Bladder microvascular endothelial cell (primary cell): ENCODE measurements at places on chromosomes 3 and 15. TPM values are rescaled to one million over a fixed set of nuclear protein-coding genes. Genes with fewer than 3 reads are reported as not detected.

Gene SKIC8
- 66.5 and 73.3 TPM in 2 replicates for total RNA-seq

Gene LMAN1L
- 0.13 TPM in 1 of 2 replicates, not detected in the other for total RNA-seq

Gene LARP6
- total RNA-seq: 7.1 and 12.6 TPM in 2 replicates

Gene SATB1
- 8.4 and 11.5 TPM in 2 replicates for total RNA-seq

Gene GOLGA8T
- total RNA-seq: 0.13 TPM in 1 of 2 replicates, not detected in the other

Gene ITPKA
- total RNA-seq: 0.16 and 0.57 TPM in 2 replicates

Gene ZNF502
- total RNA-seq: 2.3 and 4.8 TPM in 2 replicates

Gene CAPN7
- 15.4 and 30.1 TPM in 2 replicates for total RNA-seq

Gene GPR87
- 0.49 TPM in 1 of 2 replicates, not detected in the other for total RNA-seq

Gene CNTN4
- 0.19 TPM in 1 of 2 replicates, not detected in the other for total RNA-seq

Gene PRSS50
- total RNA-seq: not detected in 2 replicates

Gene IL17RE
- 0.19 and 0.49 TPM in 2 replicates for total RNA-seq

Gene UBE2E1
- 80.1 and 114 TPM in 2 replicates for total RNA-seq

Gene RSL24D1
- total RNA-seq: 45.0 and 55.3 TPM in 2 replicates

Gene TMC3
- total RNA-seq: not detected in 2 replicates

Gene NEO1
- total RNA-seq: 0.49 and 6.9 TPM in 2 replicates

Gene LTK
- total RNA-seq: under 0.01 and 0.06 TPM in 2 replicates

Gene ATP13A4
- total RNA-seq: 0.13 TPM in 1 of 2 replicates, not detected in the other

Gene PLSCR2
- 0.31 TPM in 1 of 2 replicates, not detected in the other for total RNA-seq

Gene SLC22A14
- total RNA-seq: under 0.01 and 0.31 TPM in 2 replicates

Gene HTR3E
- not detected in 2 replicates for total RNA-seq

Gene MKRN3
- total RNA-seq: not detected in 2 replicates

Gene SYNPR
- total RNA-seq: not detected in 2 replicates

Gene SH2D7
- total RNA-seq: not detected in 2 replicates

Gene CCDC54
- total RNA-seq: not detected in 2 replicates

Gene C3orf52
- total RNA-seq: 0.32 and 11.1 TPM in 2 replicates

Gene AMT
- total RNA-seq: 0.65 and 1.4 TPM in 2 replicates

Gene UBP1
- 34.3 and 75.9 TPM in 2 replicates for total RNA-seq

Gene MPI
- total RNA-seq: 22.3 and 54.6 TPM in 2 replicates

Gene SLC51B
- not detected in 2 replicates for total RNA-seq

Gene PLOD2
- total RNA-seq: 69.6 and 223 TPM in 2 replicates

Gene CILP
- not detected in 2 replicates for total RNA-seq

Gene SUSD5
- 3.6 and 9.3 TPM in 2 replicates for total RNA-seq

Gene CIB1
- 29.0 and 29.9 TPM in 2 replicates for total RNA-seq

Gene ZNF710
- total RNA-seq: 6.6 and 12.0 TPM in 2 replicates

Gene DHX36
- 23.6 and 58.4 TPM in 2 replicates for total RNA-seq

Gene CFAP92
- 0.16 and 0.69 TPM in 2 replicates for total RNA-seq

Gene IRAK2
- 22.5 and 44.3 TPM in 2 replicates for total RNA-seq

Gene ANKRD63
- not detected in 2 replicates for total RNA-seq

Gene LRRC31
- not detected in 2 replicates for total RNA-seq

Gene DLL4
- total RNA-seq: 47.4 and 116 TPM in 2 replicates

Gene FBXW12
- not detected in 2 replicates for total RNA-seq

Gene ACTRT3
- total RNA-seq: 1.5 and 2.0 TPM in 2 replicates

Gene COL8A1
- total RNA-seq: 86.8 and 462 TPM in 2 replicates

Gene ABHD14A
- 4.3 and 4.4 TPM in 2 replicates for total RNA-seq

Gene UCN2
- total RNA-seq: not detected in 2 replicates

Gene OSTN
- 0.49 TPM in 1 of 2 replicates, not detected in the other for total RNA-seq

Gene GRM7
- not detected in 2 replicates for total RNA-seq

Gene ZPLD1
- not detected in 2 replicates for total RNA-seq

Gene GOLGA6B
- not detected in 2 replicates for total RNA-seq

Gene CACNA2D2
- under 0.01 and 0.06 TPM in 2 replicates for total RNA-seq

Gene GOLGA6L7
- not detected in 2 replicates for total RNA-seq

Gene PEX5L
- total RNA-seq: not detected in 2 replicates

Gene FRMD5
- 0.49 and 15.6 TPM in 2 replicates for total RNA-seq
